Stimulated activated CD4-positive, alpha-beta T cell treated with anti-CD3 and anti-CD28 coated beads, Interleukin-4, amount 100 ng/mL, for 48 hours (primary cell): ENCODE measurements at places on chromosomes 6 and 20.
A peak's percentile ranks its signal among the peaks of the same experiment; 100 is the strongest.

DNA sequence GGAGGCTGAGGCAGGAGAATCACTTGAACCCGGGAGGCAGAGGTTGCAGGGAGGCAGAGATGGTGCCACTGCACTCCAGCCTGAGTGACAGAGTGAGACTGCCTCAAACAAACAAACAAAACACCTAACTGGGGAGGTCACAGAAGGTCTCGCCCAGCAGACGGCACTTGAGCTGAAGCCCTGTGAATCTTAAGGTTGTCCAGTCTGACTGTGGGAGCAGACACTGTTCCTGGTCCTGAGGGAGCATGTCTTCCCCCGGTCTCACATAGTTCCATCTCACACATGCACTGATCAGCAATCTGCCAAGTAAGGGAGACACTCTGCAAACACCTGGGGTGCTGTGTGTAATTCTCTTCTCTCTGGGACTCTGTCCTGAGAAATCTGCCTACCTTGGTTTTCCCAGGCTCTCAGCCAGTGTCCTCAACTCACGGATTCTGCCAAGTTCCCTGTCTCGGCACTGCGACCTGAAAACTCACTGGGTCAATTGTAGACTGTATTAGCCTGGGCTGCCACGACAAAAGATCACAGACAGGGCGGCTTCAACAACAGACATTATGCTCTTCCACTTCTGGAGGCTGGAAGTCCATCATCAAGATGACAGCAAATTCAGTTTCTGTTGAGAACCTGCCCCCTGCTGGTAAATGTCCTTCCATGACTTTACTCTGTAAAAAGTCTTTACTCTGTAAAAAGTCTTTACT is 94.3 kb downstream of the JPH2 start:
- no peak for DNase-seq

- DNase-seq, result no peak
Measured at GRCh38 chr6:98838032-98838431, 3.7 kb downstream of the POU3F2 start.

DNA sequence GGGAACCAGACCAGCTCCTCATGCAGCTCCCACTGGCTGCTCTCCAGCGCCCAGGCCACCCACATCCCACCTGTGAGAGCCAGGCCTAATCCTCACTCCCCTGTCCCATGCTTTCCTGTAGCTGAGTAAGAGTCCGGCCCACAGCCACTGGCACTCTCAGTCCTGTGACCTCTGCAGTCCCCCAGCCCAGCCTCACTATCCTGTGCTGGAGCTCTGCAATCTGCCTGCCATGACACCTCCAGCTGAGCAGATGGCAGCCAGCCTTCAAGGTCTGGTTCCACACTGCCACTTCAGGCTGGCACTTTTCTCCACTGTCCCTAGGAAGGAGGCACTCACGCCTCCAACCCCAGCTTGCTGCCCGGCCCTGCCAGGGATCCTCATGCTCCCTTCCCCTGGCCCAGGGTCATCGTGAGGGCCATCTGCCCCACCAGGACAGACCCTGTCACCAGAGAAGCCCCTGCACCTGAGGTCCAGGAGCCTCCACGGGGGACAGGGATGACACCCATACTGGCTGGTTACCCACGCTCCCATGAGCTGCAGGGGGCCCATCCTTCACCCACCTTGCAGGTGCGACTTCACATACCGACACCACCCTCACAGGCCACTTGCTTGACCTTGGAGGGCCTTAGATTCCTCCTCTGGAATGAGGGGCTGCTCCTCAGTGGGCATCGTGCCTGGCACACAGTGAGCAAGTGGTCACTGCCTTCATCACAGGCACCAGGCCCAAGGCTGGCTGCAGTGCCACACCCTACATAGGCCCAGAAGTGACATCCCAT is 100.1 kb downstream of the ASXL1 start:
- no peak for DNase-seq

- DNase-seq, result no peak
Measured at GRCh38 chr20:58619077-58619863, 31.8 kb upstream of the STX16 start.

DNA sequence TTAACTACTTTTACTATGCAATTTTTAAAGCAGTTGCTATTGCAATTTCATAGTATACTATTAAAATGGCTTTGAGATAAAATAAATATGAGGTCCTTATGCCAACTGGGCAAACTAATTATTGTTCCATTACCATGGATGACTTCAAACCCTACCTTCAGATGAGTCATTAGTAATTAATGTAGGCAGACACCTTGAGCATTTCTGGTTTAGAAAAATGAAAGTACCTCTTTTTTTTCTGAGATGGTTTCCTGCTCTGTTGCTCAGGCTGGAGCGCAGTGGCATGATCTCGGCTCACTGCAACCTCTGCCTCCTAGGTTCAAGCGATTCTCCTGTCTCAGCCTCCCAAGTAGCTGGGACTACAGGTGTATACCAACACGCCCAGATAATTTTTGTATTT is 11.9 kb downstream of the ASF1A start:
- no peak for DNase-seq

DNA sequence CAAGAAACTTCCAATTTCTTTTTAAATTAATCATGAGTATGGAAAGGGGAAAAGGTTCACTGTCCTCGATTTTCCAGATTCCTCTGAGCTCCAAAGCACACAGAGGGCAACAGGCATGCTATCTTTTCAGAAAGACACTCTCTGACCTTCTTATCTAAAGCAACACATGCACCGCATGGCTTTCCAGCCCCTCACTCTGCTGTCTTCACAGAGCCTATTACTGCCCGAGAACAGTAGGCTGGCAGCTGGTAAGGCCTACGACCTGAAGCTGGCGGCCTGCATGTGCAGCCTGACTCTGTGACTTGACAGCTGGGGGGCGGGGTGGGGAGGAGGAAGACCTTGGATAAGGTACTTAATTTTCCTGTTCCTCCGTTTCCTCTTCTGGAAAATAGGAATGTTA is 86.3 kb downstream of the ELOVL4 start:
- DNase-seq, result no peak

GRCh38 chr6:7732228-7732627 is 6.3 kb downstream of the BMP6 start:
- no peak for DNase-seq

GRCh38 chr6:144285798-144286502 is 815 bp downstream of the UTRN start:
- DNase-seq, result peak; percentile 20

DNA sequence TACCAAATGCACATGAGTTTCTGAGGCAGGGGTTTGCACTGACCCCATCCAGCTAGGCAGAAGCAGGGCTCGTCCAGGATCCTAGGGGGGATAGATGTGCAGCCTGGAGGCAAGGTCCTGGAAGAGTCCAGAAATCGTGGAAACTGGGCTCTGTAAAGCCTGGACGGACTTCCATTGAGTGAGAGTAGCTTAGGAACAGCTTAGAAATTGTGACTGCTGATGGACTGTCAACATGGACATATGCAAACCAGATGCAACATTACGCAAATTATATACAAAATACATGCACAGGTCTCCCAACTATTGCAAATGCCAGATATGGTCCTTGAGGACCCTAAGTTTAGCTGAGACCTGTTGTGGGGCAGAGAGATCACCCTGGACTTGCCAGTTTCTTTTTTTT is 4.8 kb upstream of the EMILIN3 start:
- no peak for DNase-seq

DNA sequence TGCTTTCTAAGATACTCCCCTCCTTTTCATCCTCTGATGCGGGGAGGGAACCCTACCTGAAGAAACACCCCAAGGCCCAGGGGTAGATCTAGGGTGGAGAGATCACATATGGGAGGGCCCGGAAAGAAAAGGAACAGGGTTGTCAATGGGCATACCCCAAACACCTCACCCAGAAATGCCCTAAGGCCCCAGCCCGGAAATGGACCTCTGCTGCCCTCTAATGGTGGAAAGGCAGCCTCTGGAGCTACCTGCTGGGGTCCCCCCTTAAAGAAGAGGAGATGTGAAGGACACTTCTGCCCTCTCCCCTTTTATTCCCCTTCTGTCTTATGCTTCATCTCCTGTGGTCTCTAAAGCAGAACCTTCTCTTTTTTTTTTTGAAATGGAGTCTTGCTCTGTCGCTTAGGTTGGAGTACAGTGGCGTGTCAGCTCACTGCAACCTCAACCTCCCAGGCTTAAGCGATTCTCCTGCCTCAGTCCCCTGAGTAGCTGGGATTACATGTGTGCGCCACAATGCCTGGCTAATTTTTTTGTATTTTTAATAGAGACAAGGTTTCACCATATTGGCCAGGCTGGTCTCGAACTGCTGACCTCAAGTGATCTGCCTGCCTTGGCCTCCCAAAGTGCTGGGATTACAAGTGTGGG is 458 bp upstream of the ARMC12 start:
- DNase-seq, result peak; percentile 75

- no peak for DNase-seq
Measured at GRCh38 chr6:138597336-138597735, 98.0 kb upstream of the NHSL1 start.

GRCh38 chr6:28856620-28857005 is 67.2 kb downstream of the TRIM27 start:
- DNase-seq, result no peak

- DNase-seq, result no peak
Measured at GRCh38 chr6:99490608-99491007, 24.6 kb downstream of the USP45 start.

DNA sequence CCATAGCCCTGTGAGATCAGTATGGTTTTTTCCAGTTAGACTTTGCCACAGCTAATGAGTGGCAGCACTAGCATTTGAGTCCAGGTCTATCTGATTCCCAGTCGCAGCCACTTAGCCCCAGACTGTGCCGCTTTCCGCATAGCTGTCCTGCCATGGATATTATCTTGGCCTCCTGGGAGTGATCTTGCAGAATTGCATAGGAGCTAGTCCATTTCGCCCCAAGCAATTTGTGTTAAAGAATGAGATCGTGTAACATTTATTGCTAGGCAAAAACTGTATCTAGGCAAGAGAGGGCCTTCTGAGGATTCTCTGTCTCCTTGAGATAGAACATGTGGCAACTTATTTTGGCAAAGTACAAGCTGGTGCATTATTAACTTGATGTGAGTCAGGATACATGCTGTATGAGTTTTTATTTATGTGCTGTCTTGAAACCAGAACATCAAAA is 74.2 kb downstream of the EZR start:
- no peak for DNase-seq

- DNase-seq, result no peak
Measured at GRCh38 chr20:1685304-1686052, 27.9 kb upstream of the SIRPG start.

- DNase-seq, result no peak
Measured at GRCh38 chr6:53327017-53327395, 21.7 kb downstream of the ELOVL5 start.

- no peak for DNase-seq
Measured at GRCh38 chr6:89348372-89348771, 4.2 kb downstream of the UBE2J1 start.

GRCh38 chr20:1313236-1313964 is 15.5 kb downstream of the SDCBP2 start:
- peak; percentile 61 for DNase-seq

- DNase-seq, result no peak
Measured at GRCh38 chr20:18904624-18905023, 91.0 kb downstream of the SCP2D1 start.
